Osteocyte (in vitro differentiated cells): ENCODE measurements at places on chromosomes 7 and 10. TPM values are rescaled to one million over a fixed set of nuclear protein-coding genes. Genes with fewer than 3 reads are reported as not detected.

RUFY2 gene
- total RNA-seq = 27.6 and 32.4 TPM in 2 replicates

GRCh38 chr10:3542185-3542611 is 242.8 kb downstream of the KLF6 start:
- no peaks in the 10 kb centered on the region for H3K36me3 ChIP-seq
- H3K27ac ChIP-seq = no peak overlapping the region
- no peak for DNase-seq
- peaks cover 35% of the 10 kb centered on the region for H3K4me1 ChIP-seq

DNA sequence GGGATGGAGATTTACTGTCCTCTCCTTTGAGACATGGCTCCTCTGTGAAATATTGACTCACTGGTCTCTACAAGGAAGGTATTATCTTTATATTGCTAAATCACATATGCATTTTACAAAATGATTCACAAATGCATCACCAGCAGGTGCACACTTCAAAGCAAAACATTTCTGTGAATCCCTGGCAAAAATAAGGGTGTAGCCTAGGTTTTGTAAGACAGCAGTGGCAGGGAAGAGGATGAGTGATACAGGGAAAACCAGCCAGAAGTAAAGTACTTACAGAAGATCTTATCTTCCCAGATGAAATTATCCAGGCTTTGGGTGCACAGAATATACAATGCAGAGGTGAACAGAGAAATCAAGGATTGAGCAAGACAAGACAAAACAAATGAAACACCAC is 1094.6 kb downstream of the GATA3 start:
- H3K27ac ChIP-seq = no peak overlapping the region
- no peaks in the 10 kb centered on the region for H3K4me1 ChIP-seq
- no peak overlapping the region for H3K4me3 ChIP-seq
- no peaks in the 10 kb centered on the region for H3K27me3 ChIP-seq
- no peaks in the 10 kb centered on the region for H3K36me3 ChIP-seq

GRCh38 chr10:71178880-71179279 is 33.5 kb upstream of the UNC5B start:
- peaks cover 64% of the 10 kb centered on the region for H3K27me3 ChIP-seq
- no peak overlapping the region for H3K4me3 ChIP-seq
- H3K36me3 ChIP-seq = no peaks in the 10 kb centered on the region

DNA sequence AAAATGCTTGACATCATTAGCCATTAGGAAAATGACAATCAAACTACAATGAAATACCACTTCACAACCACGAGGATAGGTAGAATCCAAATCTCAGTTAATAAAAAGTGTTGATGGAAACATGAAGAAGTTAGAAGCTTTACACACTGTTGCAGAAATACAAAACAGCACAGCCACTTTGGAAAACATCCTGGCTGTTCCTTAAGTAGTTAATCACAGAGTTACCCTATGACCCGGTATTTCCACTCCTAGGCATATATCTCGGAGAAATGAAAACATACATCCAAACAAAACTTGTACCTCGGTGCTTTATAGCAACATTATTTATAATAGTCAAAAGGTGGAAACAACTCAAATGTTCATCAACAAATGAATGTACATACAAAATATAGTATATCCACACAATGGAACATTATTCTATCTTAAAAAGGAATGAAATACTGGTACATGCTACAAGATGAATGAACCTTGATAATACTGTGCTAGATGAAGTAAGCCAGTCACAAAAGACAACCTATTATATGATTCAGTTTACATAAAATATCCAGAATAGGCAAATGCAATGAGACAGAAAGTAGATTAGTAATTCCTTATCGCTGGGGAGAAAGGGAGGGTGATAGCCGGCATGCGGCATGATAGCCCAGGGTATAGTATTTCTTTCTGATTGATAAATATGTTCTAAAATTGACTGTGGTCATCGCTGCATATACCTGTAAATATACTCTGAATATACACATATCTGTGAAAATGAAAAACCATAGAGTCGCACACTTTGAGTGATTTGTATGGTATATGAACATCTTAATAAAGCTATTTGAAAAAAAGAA is 1.9 kb downstream of the VWDE start:
- peaks cover 60% of the 10 kb centered on the region for H3K27me3 ChIP-seq
- no peaks in the 10 kb centered on the region for H3K36me3 ChIP-seq
- H3K4me3 ChIP-seq = no peak overlapping the region
- DNase-seq = no peak

LRIT1 gene
- not detected in 2 replicates for total RNA-seq

- no peaks in the 10 kb centered on the region for H3K36me3 ChIP-seq
- H3K4me3 ChIP-seq = peak overlapping the region; percentile 77
- DNase-seq = peak; percentile 90
These were observed 107.0 kb upstream of the BTBD16 start for GRCh38 chr10:122164023-122164601.
